ENCODE measurements at places on chromosomes 4 and X.

- no peak for DNase-seq
Observed at GRCh38 chr4:173261052-173261451, 73.1 kb downstream of the HMGB2 start.

DNA sequence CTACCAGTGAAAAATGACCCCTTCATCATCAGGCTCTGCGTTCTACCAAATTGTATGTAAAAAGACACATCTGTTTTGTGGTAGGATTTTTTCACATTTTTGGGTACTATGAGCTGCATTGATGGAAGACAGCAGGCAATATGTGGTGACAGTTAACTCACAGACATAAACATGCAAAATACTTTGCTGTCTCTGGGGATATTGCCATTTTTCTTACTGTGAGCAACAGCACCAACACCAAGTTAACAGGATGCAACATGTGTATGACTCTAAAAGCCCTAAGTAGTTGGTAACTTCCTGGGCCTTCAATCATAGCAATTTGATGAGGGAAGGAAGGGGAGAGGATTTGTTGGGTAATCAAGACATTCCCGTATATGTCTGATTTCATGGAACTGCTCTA, 56.4 kb upstream of the DRP2 start:
- DNase-seq = no peak

DNA sequence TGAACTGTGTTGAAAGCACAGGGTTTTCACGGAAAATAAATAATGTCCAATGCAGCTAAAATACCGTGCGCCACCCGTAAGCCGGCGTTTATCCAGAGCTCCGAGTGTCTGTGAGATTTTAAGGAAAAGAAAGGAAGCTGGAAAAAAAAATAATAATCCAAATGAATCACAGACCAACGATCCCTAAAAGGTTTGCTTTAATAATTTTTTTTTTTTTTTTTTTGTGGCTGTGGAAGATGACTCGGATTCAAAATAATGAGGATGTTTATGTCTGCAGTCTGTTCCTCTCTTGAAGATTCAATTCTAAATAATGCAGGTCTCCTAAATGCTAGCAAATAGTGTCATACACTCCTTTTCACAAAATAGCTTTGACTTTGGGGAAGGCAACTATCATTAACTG, 84.6 kb upstream of the PPP2R3B start:
- no peak for DNase-seq

GRCh38 chr4:183700407-183700806, 41.3 kb downstream of the TRAPPC11 start:
- no peak for DNase-seq

DNA sequence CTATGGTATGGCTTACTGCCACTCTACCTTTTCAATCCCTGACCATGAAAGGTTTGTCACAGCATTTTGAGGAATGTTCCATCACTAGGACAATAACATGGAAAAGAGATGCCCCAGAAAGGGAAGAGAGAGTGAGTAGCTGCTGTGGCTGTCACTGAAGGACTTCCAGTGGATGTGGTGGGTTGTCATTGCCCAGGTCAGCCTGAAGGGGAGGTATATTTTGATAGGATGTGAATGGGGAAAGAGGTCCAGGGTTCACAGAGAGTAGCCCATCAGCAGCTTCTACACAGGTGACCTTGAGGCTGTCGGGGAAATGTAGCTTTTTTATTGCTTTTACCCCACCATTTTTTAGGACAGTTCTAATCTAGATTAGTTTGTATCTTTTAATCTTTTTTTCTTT, 30.8 kb downstream of the MTM1 start:
- DNase-seq = no peak

GRCh38 chrX:72713130-72713529, 976 bp downstream of the PHKA1 start:
- no peak for DNase-seq

DNA sequence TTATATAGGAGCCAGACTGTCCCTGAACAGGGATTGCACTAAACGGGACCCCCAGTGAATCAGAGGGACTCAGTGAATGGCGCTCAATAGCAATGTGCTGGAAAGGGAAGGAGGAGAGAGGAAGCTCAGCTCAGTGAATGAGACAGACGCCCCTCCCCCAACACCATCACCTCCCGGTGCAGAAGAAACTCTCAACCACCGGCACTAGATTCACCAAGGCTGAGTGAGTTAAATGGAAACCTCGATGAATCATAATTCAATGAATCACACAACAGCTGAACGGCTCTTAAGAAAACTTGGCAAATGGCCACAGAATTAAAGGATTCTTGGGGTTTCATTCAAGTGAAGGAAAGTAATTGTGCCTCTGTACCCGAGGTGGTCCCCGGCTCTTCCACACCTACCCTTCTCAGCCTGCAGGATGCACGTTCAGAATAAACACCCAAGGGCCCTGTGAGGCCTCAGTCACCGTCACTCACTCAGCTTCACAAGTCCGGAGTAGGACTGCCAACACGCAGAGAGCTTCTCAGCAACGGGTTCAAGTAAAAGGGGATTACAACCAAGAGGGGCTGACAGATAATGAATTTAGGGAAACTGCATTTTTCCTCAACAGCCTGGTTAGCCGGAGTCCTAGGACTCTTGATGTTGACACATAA, 29.3 kb downstream of the CRMP1 start:
- DNase-seq = no peak

GRCh38 chrX:140507223-140507981, 2.5 kb upstream of the SOX3 start:
- no peak for DNase-seq

DNA sequence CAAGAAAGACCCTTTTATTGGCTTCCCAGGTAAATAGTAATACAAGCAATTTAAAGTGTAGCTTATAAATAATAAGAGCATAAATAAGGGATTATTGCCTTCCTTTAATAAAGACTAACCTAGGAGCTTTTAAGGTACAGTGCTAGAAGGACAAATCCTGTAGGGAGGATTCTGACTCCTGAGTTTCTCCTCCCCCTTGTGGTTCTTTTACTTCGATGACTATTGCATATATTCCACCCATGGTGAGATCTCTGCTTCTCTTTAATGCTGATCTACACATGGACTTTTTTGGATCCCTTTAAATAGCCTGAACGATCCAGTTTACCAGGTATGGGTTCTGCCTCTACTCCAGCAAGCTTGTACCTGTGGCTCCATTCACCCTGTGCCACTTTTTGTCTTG, 2.5 kb downstream of the GALNT7 start:
- DNase-seq = no peak

DNA sequence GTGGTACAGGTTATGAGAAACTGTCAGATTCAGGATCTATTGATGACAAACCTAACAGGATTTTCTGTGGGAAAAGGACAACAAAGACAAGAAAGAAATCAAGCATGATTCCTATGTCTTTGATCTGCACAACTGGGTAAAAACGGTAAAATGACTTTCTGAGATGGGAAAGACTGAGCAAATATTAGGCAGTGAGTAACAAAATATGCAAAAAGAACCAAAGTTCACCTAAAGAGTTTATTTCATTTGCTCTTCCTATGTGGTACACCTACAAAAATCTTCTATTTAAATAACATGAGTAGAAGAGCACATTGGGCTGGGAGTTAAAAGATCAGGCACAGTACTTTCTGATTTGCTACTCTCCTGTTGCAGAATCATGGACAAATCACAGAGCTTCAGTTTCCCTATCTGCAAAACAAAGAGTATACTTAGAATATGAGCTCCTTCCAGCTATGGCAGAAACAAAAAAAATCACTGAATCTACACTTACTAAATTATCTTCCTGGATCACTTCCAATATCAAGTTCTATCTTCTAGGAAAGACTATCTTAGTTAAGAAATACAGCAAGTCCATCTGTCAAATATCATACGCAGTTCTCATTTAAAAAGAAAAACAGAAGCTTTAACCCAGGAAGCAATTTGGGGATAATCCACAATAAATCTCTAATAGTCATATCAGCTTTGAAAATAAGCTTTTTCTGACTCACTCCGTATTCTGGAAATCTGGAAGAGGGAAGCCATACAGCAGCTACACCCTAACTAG, 37.4 kb downstream of the NFXL1 start:
- no peak for DNase-seq

GRCh38 chr4:30720021-30720660, at the start of gene PCDH7:
Gene PCDH7 (plus strand): TSS chr4:30720369. CDS start chr4:30721423, 1,054 bp downstream.
- DNase-seq = peak; percentile 61

- DNase-seq = no peak
Observed at GRCh38 chr4:123785538-123785937, 388.9 kb downstream of the SPRY1 start.

- DNase-seq = no peak
Observed at GRCh38 chr4:139901531-139902320, 236.1 kb downstream of the MGST2 start.

- DNase-seq = no peak
Observed at GRCh38 chr4:37665333-37666320, 20.5 kb downstream of the RELL1 start.

DNA sequence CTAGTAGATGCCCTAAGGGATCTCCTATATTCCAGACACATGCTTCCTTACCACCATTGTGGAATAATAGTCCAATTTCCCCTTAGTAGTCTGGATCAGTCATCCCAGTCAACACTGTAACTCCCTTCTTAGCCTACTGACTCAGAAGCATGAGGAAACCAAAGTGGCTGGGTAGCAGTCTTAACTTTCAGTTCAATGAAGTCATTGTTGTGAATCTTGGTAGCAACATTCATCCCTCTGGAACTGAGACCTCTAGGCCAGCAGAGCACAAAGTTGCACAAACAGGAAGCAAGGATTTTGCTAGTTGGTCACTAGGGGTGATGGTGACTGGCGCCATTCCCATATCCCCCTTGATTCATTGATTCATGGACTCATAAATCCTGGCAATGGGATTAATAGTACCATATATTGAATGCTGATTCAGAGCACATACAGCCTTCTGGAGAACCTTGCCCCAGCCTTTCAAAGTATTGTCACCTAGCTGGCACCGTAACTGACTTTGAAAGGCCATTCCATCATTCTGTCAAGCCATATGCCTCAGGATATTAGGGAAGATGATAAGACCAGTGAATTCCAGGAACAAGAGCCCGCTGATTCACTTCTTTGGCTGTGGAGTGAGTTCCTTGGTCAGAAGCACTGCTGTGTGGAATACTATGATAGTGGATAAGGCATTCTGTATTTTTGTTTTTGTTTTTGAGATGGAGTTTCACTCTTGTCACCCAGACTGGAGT, 19.7 kb upstream of the GPAT3 start:
- DNase-seq = no peak

GRCh38 chrX:153993079-153993478, 20.5 kb downstream of the TMEM187 start:
- DNase-seq = no peak

DNA sequence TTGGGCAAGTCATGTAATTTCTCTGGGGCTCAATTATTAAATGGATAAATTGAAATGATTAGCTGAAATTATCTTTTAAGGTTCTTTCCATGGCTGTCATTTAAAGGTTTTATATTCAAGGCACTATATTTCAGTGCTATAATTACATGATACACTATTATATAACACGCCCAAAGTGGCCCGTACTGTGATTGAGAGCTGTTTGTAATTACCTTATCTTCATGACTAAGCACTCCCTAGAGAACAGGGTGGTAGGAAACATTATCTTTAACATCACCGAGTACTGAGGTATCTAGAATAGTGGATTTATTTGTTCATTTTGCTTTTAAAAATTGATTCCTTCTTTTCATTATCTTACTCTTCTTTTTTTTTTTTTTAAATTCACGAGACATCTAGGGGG, 79.0 kb downstream of the DIAPH2 start:
- DNase-seq = no peak

DNA sequence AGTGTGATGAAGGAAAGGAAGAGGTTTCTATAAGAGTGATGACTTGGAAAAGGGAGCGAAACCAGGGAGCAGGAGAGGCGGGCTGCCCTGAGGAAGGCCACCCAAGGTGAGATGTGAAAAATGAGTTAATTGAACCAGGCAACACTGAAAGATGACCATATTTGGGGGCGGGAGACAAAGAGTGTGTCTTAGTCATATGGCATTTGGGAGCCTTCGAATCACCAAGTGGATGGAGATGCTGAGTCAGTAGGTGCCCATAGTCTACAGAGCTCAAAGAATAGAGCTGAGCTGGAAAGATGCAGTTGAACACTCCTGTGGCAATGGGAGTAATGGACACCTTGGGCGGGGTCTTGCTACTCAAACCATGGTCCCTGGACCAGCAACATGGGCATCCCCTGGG, 8.3 kb upstream of the TLR8 start:
- no peak for DNase-seq

DNA sequence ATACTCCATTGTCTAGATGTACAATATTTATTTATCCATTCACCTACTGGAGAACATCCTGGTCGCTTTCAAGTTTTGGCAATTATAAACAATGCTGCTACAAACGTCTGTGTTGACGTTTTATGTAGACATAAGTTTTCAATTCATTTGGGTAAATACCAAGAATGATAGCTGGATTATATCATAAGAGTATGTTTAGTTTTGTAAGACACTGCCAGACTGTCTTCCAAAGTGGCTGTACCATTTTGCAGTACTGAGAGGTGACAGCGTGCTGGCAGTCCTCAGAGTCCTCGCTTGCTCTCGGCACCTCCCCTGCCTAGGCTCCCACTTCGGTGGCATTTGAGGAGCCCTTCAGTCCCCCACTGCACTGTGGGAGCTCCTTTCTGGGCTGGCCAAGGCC, 253.3 kb upstream of the INTU start:
- no peak for DNase-seq

- no peak for DNase-seq
Observed at GRCh38 chrX:111040377-111041017, 55.5 kb upstream of the PAK3 start.

GRCh38 chr4:82753725-82754410, 44.7 kb downstream of the SCD5 start:
- DNase-seq = no peak

DNA sequence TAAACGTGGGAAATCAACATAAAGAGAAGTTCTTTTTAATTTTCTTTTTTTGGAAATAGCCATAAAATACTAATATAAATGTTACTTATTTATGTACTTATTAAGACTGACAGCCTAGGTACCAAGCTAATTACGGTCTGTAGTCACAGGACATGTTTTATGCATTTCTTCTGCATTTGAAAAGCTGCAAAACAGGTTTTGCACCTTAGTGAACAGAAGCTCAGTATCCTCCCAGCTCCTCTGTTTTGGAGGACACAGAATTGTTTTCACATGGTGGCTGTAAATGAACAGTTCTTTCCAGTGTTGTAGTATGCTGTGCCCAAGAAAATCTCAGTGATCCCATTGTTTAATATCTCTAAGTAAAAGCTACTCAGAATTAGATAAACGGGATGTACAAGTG, 1788.0 kb upstream of the TENM3 start:
- DNase-seq = no peak

DNA sequence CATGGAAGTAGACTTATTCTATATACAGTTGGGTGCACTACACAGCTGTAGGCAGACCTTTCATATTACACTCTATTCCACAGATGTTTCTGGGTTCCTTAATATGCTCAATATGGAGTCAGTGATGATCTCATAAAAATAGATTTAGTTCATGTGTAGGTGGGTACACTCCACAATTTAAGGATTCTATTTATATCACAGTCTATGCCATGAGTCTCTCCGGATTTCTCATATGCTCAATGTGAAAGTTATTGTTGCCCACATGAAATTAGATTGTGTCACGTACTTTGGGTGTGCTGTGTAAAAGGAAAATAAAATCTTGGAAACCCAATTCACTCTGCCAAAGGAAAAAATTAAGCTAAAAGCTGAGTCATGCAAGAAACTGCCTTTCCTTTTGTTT, 32.5 kb upstream of the TASL start:
- DNase-seq = no peak

All from Caco-2 (cell line).